ENCODE measurements at places on chromosomes 13 and 19.
A peak's percentile ranks its signal among the peaks of the same experiment; 100 is the strongest.

DNA sequence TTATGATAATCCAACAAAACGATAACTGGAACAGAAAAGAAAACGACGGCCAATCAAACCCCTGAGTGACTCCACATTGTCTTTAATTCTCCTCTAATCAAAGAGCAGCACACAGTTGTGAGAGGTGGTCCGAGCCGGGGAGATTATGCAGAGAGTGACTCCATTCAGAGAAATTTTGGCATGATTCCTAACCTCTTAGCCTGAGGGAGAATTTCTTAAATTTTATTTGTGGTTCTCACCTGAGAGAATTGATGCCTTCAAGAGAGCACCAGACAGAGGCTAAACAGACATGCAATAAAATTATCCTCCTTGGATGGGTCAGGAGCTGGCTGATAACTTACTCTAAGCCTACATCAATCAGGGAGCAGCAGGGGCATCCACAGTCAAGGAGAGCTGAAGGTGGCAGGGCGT is 310.0 kb upstream of the KLF12 start:
- no peak for DNase-seq

- peak; percentile 47 for DNase-seq
Measured at GRCh38 chr19:294946-295686, 3.9 kb upstream of the PLPP2 start.

GRCh38 chr13:114157869-114158495 is 21.1 kb upstream of the CFAP97D2 start:
- DNase-seq = no peak

DNA sequence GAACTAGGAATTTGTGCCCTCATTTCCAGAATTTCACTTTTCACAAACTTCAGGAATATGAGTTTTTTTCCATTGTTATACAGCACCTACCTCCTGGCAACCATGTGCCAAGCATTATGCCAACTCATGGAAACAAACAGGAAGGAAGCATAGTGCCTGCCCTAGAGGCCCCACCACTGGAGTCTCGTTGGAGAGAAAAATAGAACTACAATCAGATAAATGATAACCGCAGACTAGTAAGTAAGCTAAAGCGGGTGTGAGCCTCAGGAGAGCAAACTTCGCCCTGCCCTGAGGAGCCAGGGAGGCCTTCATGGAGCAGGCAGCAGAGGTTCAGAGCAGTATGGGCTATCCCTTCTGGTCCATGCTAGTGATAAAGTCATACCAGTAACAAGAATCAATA is 75.9 kb downstream of the FRY start:
- peak; percentile 91 for DNase-seq

DNA sequence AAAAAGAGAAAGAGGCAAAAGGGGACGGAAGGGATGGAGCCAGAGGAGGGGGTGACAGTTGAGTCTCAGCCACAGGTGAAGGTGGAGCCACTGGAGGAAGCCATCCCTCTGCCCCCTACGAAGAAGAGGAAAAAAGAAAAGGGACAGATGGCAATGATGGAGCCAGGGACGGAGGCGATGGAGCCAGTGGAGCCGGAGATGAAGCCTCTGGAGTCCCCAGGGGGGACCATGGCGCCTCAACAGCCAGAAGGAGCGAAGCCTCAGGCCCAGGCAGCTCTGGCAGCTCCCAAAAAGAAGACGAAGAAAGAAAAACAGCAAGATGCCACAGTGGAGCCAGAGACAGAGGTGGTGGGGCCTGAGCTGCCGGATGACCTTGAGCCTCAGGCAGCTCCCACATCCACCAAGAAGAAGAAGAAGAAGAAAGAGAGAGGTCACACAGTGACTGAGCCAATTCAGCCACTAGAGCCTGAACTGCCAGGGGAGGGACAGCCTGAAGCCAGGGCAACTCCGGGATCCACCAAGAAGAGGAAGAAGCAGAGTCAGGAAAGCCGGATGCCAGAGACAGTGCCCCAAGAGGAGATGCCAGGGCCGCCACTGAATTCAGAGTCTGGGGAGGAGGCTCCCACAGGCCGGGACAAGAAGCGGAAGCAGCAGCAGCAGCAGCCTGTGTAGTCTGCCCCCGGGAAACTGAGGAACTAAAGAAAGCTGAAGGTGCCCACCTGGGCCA is 2.5 kb downstream of the POLR1G start:
- no peak for DNase-seq

Measured in hematopoietic multipotent progenitor cell treated with erythropoietin and hydrocortisone succinate and interleukin-3 and kit ligand, for 6 days (in vitro differentiated cells).